Effector memory CD8-positive, alpha-beta T cell (primary cell): ENCODE measurements at places on chromosomes 3 and 15.

GRCh38 chr3:31567036-31567435 is 34.3 kb downstream of the STT3B start:
- H3K4me3 ChIP-seq = no peak overlapping the region
- peaks cover 77% of the 10 kb centered on the region for H3K4me1 ChIP-seq
- peak overlapping the region; percentile 4 for H3K27ac ChIP-seq
- peaks cover 5% of the 10 kb centered on the region for H3K36me3 ChIP-seq

DNA sequence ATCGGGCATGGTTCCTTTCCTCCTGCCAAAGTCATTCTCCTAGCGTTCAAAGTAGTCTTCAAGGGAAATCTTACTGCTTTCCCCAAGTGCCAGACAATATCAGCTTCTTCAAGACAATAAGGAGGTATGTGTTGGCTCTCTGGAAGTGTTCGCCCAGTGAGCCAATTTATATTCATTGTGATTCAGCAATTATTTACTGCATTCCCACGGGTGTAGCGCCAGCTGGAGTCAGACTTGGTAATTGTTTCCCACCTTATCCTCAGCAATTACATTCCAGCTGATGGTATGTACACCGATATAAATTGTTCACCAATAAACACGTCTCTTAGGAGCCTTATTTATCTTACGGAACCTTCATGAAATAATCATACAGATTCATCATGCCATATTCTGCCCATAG is 103.6 kb upstream of the CTNNB1 start:
- H3K27ac ChIP-seq = no peak overlapping the region
- no peak overlapping the region for H3K4me3 ChIP-seq
- H3K36me3 ChIP-seq = peaks cover 3% of the 10 kb centered on the region
- peaks cover 17% of the 10 kb centered on the region for H3K27me3 ChIP-seq
- DNase-seq = no peak
- no peaks in the 10 kb centered on the region for H3K4me1 ChIP-seq

- no peaks in the 10 kb centered on the region for H3K4me1 ChIP-seq
- peaks cover 7% of the 10 kb centered on the region for H3K27me3 ChIP-seq
- no peak overlapping the region for H3K27ac ChIP-seq
Observed at GRCh38 chr3:34219556-34219955, 421.1 kb downstream of the PDCD6IP start.

DNA sequence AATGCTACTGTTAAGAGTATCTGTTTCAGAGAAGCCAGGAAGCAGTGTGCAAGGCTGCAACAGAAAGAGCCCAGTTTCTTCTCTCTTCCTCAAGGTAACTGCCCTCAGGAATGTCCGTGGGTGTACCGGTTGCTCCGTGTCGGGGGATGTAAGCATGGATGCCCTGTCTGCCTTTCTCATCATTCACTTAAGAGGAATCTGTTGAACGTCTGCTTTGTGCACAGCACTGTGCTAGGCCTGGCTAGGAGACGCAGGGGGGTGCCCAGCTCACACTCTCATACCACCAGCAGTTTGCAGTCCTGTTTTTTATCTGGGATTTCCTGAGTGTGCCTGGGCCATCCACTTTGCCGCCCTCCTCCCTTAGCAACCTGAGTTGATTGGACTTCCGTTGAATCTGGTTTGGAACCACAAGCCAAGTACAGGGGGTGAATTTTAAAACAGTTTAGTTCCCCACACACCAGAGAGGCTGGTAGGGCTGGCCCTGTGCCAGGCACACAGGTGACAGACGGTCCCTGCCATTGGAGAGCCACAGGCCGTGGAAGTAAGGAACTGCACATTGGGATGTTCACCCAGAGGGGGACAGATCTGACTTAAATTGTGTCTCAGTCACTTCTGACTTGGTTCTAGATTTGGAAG is 11.2 kb downstream of the BOC start:
- H3K27me3 ChIP-seq = peaks cover 66% of the 10 kb centered on the region
- no peaks in the 10 kb centered on the region for H3K4me1 ChIP-seq
- no peak overlapping the region for H3K27ac ChIP-seq

GRCh38 chr15:71338265-71338664 is 223.0 kb downstream of the THSD4 start:
- no peaks in the 10 kb centered on the region for H3K36me3 ChIP-seq
- peaks cover 3% of the 10 kb centered on the region for H3K4me1 ChIP-seq
- no peak overlapping the region for H3K4me3 ChIP-seq
- DNase-seq = no peak

- H3K4me3 ChIP-seq = no peak overlapping the region
- H3K4me1 ChIP-seq = no peaks in the 10 kb centered on the region
- no peak for DNase-seq
- H3K27me3 ChIP-seq = no peaks in the 10 kb centered on the region
Observed at GRCh38 chr3:183142199-183142598, 20.3 kb downstream of the LAMP3 start.

- H3K27ac ChIP-seq = peak overlapping the region; percentile 95
- peak overlapping the region; percentile 98 for H3K4me3 ChIP-seq
- DNase-seq = no peak
- H3K36me3 ChIP-seq = peaks cover 75% of the 10 kb centered on the region
Observed at GRCh38 chr3:52272831-52273230, 5.6 kb downstream of the WDR82 start.

GRCh38 chr3:49841126-49841696 is 15.2 kb downstream of the TRAIP start:
- no peaks in the 10 kb centered on the region for H3K36me3 ChIP-seq
- no peak overlapping the region for H3K4me3 ChIP-seq
- H3K27me3 ChIP-seq = no peaks in the 10 kb centered on the region

DNA sequence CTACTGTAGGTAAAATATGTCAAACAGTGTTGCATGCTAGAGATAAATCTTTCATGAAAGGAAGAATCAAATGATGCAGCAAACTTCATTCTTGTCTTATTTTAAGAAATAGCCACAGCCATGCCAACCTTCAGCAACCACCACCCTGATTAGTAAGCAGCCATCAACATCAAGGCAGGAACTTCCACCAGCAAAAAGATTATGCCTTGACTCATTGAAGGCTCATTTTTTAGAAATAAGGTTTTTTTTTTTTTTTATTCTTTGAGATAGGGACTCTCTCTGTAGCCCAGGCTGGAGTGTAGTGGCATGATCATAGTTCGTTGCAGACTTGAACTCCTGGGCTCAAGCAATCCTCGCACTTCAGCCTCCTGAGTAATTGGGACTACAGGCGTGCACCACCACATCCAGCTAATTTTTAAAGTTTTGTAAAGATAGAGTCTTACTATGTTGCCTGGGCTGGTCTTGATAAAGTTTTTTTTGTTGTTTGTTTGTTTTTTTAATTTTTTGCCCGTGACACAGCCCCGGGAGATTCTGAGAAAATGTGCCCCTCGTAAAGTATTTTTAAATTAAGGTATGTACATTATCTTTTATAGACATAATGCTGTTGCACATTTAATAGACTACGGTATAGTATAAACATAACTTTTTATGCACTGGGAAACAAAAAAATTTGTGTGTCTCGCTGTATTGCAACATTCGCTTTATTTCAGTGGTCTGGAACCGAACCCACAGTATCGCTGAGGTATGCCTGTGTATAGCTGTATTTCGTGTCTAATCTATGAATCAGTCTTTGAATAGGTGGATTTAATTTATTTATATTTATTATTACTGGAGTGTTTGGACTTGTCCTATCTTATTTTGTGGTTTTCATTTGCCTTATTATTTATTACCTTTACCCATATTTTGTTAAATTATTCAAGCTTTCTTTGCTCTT is 23.3 kb downstream of the SNRK start:
- DNase-seq = no peak
- no peak overlapping the region for H3K27ac ChIP-seq
- peak overlapping the region; percentile 1 for H3K4me3 ChIP-seq
- H3K36me3 ChIP-seq = peaks cover 73% of the 10 kb centered on the region
- H3K4me1 ChIP-seq = peaks cover 58% of the 10 kb centered on the region

DNA sequence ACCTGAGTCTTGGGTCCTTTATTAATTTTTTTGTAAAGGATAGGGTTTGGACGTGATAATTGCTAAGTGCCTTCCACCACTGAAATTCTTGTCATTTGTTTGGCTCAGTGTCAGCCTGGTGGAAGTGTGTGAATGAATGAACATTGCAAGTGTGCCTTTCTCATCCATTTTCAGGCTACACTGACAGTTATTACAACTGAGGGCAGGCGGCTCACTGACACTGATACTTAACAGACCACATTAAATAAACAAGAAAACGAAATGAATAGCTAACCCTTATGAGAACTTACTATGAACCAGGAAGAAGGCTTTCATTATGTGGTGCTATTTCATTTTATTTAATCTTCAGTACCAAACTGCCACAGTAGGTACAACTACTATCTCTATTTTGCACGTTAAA is 188.8 kb upstream of the CRBN start:
- no peak for DNase-seq
- no peak overlapping the region for H3K27ac ChIP-seq
- peaks cover 4% of the 10 kb centered on the region for H3K36me3 ChIP-seq

DNA sequence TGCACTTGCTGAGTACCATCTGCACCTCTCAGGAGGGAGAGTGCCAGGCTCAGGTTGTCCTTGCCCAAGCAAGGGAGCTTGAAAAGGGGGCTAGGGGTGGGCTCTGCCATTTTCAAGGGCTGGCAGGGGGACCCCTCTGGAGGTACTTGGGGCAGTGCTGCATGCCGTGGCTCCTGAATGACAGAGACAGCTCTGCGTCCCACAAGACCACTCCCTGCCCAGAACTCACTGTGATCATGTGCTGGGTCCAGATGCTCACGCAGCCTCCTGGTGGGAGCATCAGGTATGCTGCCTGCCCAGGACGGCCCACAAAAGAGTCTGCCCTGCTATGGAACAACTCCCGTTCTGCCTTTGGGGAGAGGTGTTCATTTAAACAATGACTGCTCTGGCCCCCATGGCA is 165.2 kb downstream of the GOLGA6L4 start:
- H3K27me3 ChIP-seq = peaks cover 32% of the 10 kb centered on the region
- no peaks in the 10 kb centered on the region for H3K4me1 ChIP-seq
- DNase-seq = no peak

- peaks cover 3% of the 10 kb centered on the region for H3K36me3 ChIP-seq
- H3K27me3 ChIP-seq = no peaks in the 10 kb centered on the region
- H3K4me1 ChIP-seq = peaks cover 3% of the 10 kb centered on the region
- no peak for DNase-seq
- H3K4me3 ChIP-seq = no peak overlapping the region
Observed at GRCh38 chr3:46399557-46399956, 7.3 kb downstream of the CCR5AS start.

DNA sequence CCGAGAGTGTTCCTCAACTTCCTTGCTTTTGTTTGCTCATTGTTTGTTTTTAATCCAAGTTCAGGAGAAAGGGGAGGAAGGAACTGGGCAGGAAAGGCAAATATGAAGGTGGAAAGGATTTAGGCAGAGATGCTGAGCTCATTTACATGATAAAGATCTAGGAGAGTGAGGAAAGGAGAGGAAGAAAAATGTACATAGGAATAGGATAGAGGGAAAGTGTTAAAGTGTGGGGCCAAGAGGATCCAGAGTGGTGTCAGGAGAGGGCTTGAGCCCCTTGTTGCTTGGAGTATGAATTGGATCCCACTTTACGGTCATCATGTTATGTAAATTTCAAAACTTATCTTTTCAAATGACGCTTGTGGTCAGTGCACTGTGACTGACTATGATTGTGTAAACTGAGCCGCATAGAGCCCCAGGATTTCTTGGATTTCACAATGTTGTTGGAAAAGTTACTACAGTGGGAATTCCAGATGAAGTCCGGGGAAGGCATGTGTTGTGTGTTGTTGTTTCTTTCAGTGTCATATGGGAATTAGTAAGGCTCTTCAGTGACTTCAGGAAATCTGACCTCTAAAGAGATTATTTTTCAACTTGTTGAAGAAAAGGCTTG is 15.0 kb upstream of the PLD1 start:
- DNase-seq = no peak
- no peaks in the 10 kb centered on the region for H3K27me3 ChIP-seq
- H3K4me1 ChIP-seq = no peaks in the 10 kb centered on the region

- peak overlapping the region; percentile 75 for H3K27ac ChIP-seq
- peaks cover 23% of the 10 kb centered on the region for H3K4me1 ChIP-seq
- no peak for DNase-seq
- no peaks in the 10 kb centered on the region for H3K36me3 ChIP-seq
- peak overlapping the region; percentile 85 for H3K4me3 ChIP-seq
Observed at GRCh38 chr15:40252438-40253166, 13.7 kb downstream of the PAK6 start.

DNA sequence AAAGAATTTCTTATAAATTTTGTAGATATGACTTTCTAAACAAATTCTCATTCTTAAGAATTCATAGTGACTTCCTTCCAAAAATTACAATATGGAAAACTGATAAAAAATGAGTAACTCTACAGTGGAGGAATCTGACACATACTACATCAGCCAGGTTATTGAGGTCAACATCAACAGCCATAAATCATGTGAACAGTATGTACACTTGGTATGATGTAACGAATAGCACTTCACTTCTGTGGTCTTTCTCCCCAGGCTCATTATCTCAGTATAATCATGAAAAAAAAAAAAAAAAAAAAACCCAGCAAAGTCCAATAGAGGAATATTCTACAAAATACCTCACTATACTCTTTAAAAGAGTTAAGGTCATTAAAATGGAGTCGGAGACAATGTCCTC is 111.2 kb upstream of the SUCLG2 start:
- H3K4me1 ChIP-seq = no peaks in the 10 kb centered on the region
- no peaks in the 10 kb centered on the region for H3K36me3 ChIP-seq
- no peak overlapping the region for H3K4me3 ChIP-seq
- no peak for DNase-seq
- H3K27me3 ChIP-seq = peaks cover 21% of the 10 kb centered on the region

GRCh38 chr3:179324270-179324754 is 1.5 kb downstream of the ZNF639 start:
- H3K4me3 ChIP-seq = peak overlapping the region; percentile 90
- H3K4me1 ChIP-seq = peaks cover 31% of the 10 kb centered on the region
- H3K36me3 ChIP-seq = peaks cover 48% of the 10 kb centered on the region
- no peak for DNase-seq
- peak overlapping the region; percentile 93 for H3K27ac ChIP-seq

- H3K27ac ChIP-seq = peak overlapping the region; percentile 75
- no peaks in the 10 kb centered on the region for H3K36me3 ChIP-seq
- H3K4me3 ChIP-seq = peak overlapping the region; percentile 69
- H3K4me1 ChIP-seq = peaks cover 16% of the 10 kb centered on the region
- H3K27me3 ChIP-seq = no peaks in the 10 kb centered on the region
Observed at GRCh38 chr3:106206146-106206545, 337.3 kb upstream of the CBLB start.

DNA sequence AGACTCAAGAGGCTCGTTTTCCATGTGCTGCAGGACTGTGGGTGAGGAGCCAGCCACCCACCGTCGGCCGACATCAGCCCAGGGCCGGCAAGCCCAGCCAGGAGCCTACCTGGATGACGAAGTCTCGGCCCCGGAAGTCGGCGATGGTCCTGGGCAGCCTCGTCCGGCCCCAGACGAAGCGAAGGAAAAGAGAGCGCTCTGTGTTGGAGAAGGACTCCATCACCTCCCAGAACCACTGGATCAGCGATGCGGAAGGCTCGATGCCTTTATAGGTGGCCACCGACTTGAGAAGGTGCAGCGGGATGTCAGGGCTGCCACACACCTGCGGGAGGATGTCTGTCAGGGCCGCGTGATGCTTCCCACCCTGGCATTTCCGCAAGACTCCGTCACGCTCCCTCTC is 13.8 kb upstream of the OCA2 start:
- peaks cover 29% of the 10 kb centered on the region for H3K36me3 ChIP-seq
- DNase-seq = no peak
- H3K27ac ChIP-seq = no peak overlapping the region
- no peaks in the 10 kb centered on the region for H3K4me1 ChIP-seq

GRCh38 chr3:11477407-11477911 is 166.3 kb downstream of the VGLL4 start:
- H3K4me3 ChIP-seq = no peak overlapping the region
- H3K27ac ChIP-seq = no peak overlapping the region
- H3K4me1 ChIP-seq = no peaks in the 10 kb centered on the region
